ELF-1 (cell line): ENCODE measurements at places on chromosomes 1 and 21.

DNA sequence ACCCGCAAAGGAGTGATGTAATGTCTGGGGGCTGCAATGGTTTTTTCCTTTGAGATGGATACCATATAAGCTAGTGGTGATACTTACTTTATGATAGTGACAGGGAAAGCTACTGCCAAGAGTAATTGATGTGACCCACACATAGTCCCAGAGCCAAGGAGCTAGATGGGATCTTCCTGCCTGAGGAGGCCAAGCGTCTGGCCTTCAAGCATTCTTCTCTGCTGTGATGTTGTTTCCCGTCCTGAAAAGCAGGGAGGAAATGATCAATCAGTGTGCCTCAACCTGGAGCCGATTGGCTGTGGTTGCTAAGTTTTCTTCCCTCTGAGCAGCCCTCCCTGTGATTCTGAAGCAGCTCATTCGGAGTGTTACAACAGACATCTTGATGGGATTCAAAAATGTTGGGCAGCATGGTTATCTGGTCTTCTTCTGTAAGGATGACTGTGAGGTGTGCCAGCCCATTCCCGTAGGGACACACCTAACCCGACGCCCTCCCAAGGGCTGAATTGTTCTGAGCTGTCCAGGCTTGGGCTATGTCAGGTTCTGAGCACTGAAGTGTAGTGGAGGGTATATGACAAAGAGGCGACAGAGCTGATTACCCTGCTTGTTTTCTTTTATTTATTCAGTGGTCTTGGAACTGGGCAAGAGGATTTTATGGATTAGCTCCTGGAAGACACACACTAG lies 56.7 kb downstream of the UCK2 start:
- DNase-seq: peak; percentile 39

GRCh38 chr21:37866027-37866426 lies 50.2 kb downstream of the KCNJ6 start:
- no peak for DNase-seq

- DNase-seq: no peak
Observed at GRCh38 chr1:95509989-95510388, 276.0 kb downstream of the RWDD3 start.

GRCh38 chr1:247182994-247183393 lies 11.2 kb upstream of the ZNF124 start:
- no peak for DNase-seq

DNA sequence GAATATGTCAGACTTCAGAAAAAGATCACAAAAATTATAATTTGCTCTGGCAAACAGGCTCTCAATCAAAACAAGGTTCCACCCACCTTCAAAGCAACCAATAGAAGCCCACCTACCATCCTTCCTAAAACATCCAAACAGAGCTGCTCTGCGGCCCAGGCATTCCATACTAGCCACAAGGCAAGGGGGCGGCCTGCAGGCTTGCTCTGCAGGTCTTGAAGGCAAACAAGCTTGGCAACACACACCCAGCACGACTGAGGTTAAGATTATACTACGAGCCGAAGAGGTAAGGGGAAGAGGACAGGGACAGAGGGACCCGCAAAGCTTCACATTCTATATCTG lies 207.3 kb downstream of the SLC45A1 start:
- DNase-seq: peak; percentile 85

DNA sequence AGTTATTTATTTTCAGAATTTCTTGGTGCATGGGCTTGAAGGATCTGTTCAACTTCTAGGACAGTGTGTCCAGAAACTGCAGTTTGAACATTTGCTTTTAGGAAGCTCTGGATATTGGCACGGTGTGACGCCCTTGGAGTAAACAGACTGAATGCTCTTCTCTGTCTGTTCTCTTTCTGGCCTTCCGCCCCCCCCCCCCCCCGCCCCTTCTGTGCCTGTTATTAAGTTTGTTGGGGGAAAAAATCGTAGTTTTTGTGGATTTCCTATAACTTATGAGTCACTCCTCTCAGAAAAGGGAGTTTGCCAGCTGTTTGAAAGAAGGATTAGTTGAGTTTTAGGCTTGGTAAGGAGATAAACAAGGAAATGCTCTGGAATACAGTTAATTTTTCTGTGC lies 1.2 kb downstream of the KCTD3 start:
- no peak for DNase-seq

DNA sequence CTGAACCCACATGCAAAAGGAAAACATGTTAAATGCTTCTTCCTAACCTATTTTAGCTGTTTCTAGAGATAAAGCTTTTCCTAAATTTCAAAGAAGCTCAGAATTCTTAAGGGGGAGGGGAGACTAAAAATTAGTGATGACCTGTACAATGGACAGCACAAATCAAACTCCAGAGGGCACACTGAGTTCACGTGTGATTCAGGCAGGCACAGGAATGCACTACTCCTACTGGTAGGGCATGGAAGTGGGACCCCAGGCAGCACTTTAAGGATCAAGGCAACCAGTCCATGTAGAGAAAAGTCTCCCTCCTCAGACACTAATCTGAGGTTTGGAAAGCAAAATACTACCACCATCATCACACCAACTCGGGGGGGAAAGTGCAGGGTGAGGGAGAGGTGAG lies 31.3 kb upstream of the CLCA4 start:
- peak; percentile 26 for DNase-seq

DNA sequence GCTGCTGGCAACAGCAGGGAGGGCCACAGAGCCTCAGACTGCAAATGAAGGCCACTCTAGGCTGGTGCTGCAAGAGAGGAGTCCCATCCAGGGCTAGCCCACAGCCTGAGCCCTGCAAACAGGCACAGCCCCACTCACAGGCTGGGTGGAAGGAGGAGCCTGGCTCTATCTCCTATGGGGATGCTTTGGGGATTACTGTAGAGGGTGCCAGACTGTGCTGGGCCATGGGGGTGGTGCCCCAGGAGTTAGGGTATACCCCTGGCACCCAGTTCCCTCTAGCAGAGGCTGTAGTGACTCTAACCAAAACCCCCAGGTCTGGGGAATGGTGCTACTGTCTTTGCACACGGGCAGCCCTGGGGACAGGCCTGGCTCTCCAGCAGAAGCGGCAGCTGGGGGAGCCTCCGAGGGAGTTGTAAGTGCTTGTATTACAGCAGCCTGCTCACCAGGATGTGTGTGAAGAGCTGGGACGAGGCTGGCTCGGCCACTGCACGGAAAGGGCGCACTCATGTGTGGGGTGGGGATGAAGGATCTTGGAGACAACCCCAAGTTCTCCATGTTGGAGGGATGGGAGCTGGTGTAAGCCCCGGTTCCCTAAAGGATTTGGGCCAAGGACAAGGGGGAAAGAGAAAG lies 23.4 kb upstream of the EVA1B start:
- DNase-seq: no peak

- no peak for DNase-seq
Observed at GRCh38 chr1:2633366-2633935, 635 bp upstream of the MMEL1 start.

GRCh38 chr21:34198231-34199120 lies 125.1 kb downstream of the MRPS6 start:
- DNase-seq: no peak

GRCh38 chr1:183806675-183807074 lies 1.8 kb downstream of the RGL1 start:
- no peak for DNase-seq

DNA sequence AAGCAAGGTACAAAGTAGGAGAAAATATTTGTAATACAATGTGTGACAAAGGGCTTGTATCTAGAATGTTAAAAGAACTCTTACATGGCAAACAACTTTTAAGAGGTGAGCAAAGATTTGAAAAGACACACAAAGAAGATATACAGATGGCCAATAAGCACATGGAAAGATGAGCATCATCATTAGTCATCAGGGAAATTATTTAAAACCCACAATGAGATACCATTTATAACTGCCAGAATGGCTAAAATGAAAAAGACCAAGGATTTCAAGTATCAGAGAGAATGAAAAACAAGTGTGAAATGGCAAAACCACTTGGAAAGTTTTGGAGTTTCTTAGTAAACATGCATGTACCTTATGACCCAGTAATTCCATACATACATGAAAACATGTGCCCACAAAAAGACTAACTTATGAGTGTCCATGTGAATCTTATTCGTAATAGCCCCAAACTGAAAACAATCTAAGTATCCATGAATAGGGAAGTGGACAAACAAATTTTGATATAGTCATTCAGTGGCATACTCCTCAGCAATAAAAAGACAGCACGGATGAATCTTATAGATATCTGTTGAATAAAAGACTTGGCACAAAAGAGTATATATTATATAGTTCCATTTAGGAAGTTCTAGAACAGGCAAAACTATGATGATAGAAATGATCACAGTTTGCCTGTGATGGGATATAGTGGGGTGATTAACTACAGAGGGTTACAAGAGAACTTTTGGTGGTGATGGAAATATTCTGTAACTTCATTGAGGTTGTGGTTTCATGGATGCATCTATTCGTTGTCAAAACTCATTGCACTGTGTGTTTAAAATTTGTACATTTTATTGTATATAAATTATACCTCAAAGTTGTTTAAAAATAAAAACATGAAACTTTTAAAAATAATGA lies 82.0 kb downstream of the DISP1 start:
- no peak for DNase-seq

- no peak for DNase-seq
Observed at GRCh38 chr1:94952539-94952938, 25.6 kb upstream of the CNN3 start.

GRCh38 chr1:12714710-12715475 lies 1.0 kb upstream of the AADACL3 start:
- peak; percentile 51 for DNase-seq

GRCh38 chr1:193676996-193677549 lies 490.7 kb upstream of the B3GALT2 start:
- DNase-seq: no peak

DNA sequence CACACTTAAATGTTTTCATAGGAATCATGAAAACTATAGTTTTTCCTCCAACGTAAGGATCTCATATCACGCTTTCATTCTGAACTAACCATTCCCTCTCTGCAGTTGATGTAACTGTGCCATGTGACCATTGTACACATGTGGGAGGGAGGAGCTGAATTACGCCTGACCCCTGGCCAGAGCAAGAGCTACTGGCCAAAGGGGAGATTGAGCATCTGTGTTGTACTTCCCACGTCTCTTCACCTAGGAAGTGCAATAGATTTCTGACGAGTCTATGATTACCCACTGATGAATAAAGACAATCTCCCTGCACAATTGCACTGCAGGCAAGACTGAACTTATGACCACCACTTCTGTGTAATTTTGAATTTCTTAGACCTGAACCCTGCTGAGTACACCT lies 24.0 kb downstream of the PTPRC start:
- no peak for DNase-seq

DNA sequence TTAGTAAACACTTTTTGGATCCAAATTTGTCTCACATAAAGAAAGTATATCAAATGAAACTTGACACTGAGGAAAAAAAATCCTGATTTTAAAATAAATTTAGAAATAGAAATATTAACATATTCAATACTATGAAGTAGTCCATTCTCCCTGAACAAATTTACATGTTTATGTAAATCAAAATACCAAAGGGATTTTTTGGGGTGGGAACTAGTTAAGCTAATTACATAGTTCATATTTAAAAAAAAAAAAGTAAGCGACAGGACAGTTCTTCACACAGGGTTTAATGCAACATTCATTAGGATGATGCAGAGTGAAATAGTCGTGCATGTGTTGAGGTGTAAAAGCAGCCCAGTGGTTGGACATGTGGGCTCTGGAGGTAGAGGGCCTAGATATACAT lies 433.5 kb upstream of the B3GALT2 start:
- DNase-seq: no peak

DNA sequence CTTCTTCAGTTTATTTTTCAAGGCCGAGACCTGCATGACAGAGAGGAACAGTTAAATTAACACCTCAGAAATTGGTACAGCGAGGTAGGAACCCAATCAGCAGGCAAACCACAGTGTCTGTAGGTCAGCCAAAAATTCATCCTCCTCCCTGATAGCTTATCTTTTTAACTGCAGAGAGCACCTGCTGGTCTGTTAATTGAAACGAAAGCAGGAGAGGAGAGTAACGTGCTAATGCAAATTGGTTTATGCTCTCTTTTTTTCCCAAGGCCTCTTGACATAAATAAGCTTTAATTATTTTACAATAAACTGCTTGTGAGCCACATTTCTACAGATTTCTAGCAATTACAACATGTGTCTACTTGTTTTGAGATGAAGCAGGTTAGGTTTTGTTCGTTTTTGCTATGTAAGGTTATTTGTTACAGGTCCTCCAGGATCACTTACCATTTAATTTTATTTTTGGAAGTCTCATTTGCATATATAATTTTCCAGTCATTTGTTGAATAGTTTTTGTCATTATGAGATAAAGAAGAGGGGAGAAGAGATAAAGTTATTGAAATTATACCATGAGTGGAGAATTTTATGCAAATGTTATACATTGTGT lies 179.9 kb downstream of the DENND1B start:
- DNase-seq: no peak

GRCh38 chr1:15038232-15039016 lies 115.1 kb upstream of the TMEM51 start:
- peak; percentile 50 for DNase-seq

GRCh38 chr1:54886724-54887664 lies at the start of gene DHCR24:
Gene DHCR24, minus strand, starts transcription at chr1:54887195. Its CDS starts 76 bp downstream, at chr1:54887119.
- DNase-seq: peak; percentile 92

DNA sequence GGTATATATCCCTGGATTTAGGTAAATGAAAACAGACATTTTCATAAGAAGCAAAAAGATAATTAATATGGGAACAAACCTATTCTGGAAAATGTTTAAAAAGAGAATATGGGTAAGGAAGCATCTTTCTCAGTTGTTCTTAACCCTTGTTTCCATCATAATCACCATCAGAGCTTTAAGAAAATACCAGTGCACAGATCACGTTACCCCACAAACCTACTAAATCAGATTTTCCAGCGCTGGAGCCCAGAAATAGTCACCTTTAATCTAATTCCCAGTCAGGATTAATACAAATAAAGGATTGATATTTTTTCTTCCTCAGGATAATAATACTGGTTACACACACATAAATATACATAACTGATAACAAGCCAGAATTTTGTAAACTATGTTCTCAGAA lies 44.6 kb downstream of the PTPRC start:
- DNase-seq: no peak

DNA sequence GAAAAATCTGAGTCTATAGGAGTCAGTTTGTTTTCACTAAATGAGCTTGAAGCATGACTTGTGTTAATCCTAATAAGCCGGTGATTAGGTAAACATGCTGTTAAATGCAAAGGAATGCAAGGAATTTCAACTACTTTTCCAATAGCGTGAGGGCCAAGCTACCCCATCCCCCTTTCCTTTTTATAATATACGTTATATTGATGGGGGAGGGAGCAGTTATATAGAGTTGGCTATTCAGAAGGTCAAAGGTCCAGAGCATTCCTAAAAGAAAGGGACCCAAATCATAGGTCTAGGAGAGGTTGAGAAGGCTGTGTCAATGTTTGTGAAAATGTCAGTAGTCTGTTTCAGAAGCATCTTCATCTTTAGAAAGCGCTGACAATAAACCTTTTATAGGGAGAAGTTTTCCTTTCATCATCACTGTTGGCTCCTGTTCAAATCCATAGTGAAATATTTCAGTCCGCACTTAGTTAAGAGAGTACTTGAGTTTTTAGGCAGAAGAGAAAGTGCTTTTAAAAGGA lies 3.8 kb downstream of the CCN1 start:
- DNase-seq: peak; percentile 55

- no peak for DNase-seq
Observed at GRCh38 chr21:31837618-31838390, 35.0 kb upstream of the HUNK start.
